ENCODE measurements at places on chromosomes 12 and 14.
A peak's percentile ranks its signal among the peaks of the same experiment; 100 is the strongest.

DNA sequence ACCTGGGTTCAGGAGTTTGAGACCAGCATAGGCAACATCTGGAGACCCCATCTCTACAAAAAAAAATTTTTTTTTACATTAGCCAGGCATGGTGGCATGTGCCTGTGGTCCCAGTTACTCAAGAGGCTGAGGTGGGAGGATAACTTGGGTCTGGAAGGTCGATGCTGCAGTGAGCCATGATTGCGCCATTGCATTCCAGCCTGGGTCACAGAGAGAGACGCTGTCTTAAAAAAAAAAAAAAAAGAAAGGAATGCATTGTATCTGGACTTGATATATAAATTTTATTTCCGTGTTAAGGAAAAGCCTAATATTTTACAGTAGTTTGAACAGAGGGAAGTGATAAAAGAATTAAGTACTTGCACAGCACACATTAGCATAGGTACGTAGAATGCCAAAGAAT is 97.2 kb downstream of the ZC3H14 start:
- no peak for DNase-seq

- DNase-seq: no peak
Observed at GRCh38 chr14:32375663-32376062, 46.6 kb downstream of the AKAP6 start.

DNA sequence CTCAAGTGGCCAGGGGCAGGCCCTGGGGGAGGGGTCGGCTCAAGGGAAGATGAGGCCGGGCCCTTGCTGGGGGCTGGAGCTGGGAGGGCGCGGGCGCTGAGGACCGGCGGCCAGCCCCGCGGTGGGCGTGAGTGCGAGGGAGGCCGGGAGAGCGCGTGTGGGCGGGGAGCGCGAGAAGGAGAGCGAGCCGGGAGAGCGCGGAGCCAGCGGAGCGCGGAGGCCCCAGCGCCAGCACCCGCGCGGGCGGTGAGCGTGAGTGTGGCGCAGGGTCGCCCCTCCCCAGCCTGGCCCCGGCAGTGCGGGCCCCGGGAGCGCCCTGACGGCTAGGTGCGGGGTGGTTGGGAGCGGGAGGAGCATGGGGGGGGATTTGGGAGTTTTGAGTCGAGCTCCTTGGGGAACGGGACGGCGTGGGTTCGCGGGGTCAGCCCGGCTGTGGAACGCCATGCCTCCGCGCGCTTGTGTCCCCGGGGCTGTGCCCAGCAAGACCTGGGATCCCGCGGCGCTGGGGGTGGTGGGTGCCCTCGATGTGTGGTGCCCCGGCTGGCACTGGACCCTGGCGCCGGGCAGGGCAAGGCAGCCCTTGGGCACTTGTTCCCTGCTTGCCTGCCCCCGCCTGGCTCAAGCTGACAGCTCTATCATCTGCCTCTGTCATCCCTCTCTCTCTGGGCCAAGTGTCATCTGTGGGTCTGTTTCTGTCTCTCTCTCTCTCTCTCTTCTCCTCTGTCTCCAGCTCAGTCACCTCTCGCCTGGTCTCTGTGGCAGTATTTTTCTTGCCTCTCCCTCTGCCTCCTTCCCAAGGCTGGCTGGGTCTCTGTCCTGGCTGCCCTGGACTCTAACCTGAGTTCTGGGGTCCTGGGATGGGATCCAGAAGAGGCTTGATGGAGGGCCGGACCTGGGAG is at the start of gene LBHD2:
TSS of gene LBHD2 (plus strand) at position 190 of the 899 bp plus-strand sequence. CDS start 1,803 bp downstream, outside the sequence.
- DNase-seq: no peak

DNA sequence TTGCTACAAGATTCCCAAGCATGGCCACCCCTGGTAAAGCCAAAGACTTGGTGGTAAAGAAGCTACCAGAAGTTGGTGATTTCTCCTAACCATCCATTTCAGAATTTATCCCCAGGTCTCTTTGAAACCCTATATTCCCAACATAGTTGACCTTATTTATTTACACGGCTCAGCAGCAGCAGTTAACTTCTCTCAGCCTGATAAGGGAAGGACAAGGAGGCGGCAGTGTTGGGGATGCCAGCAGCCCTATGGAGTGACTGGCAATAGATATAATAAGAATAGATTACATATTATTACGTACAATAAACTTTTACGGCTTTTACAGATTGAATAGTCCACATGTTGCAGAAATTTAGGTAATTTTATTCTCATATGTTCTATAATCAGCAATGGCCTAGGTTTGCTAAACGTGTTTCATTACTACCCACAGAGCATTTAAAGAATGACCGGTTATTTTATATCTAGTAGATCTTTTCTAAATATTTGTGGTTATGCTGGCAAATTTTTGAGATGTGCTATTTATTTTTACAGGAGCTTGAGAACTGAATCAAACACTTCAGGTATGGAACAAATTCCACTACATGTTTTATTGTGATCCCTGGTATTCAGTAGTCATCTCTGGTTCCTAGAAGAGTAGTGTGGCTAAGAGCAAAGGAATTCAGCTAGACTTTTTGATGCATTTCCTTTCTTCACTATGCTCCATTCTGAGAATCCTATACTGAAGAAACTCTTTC is 19.8 kb upstream of the PALS1 start:
- no peak for DNase-seq

- no peak for DNase-seq
Observed at GRCh38 chr14:88667555-88668273, 104.9 kb downstream of the ZC3H14 start.

- no peak for DNase-seq
Observed at GRCh38 chr14:104852280-104852663, 12.8 kb upstream of the CEP170B start.

DNA sequence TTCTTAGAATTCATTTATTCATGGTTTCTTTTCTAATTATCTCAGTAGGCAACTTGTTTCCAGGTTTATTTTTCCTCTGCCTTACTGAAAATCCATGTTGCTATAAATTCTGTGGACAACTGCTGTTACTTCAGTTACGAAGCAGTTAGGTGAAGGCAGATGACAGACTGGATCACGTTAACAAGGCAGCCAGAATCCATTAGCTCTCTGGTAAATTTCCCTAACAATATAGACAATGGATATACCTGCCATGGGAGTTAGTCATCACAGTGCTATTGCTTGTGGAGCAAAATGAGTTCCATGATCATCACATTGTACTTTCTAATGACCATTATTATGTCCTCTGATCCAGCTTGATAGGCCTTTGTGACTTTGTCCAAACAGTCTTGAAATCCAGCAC is 291.5 kb downstream of the NELL2 start:
- no peak for DNase-seq

DNA sequence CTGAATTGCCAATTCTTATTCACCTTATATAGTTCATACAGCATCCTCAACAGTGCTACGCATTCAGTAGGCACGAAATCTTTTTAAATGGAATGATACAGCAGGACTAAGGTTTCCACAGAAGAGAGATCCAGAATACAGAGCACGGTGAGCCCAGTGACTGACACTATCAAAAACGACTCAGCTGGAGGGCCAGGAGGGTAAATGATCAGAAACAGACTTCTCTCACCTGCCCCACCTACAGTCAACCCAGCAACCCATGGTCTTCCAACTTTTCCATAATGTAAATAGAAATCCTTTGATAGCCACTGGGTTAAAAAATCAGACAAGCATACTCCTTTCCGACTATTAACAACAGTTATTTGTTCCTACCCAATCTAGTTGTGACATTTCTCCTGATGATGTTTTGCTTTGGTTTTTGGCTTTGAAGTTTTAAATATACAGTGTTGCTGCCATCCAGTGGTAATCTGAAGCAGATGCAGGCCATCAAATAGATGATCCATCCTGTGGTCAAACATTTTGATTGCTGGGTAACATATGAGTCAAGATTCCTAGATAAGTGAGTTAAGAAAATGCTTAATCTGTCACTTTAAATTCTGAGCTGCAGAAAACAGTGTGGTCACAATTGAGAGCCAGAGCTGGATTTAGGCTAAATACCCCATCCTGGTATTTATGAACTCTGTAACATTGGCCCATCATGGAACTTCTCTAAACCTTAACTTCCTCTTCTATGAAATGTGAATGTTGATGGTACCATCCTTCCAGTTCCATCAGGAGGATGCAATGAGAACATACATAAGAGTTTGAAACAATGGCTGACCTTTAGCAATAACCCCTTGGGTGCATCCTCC is 42.0 kb downstream of the GPHB5 start:
- no peak for DNase-seq

GRCh38 chr12:54330442-54330841 is 5.5 kb downstream of the COPZ1 start:
- DNase-seq: no peak

- DNase-seq: no peak
Observed at GRCh38 chr14:87971010-87971409, 22.0 kb downstream of the GALC start.

DNA sequence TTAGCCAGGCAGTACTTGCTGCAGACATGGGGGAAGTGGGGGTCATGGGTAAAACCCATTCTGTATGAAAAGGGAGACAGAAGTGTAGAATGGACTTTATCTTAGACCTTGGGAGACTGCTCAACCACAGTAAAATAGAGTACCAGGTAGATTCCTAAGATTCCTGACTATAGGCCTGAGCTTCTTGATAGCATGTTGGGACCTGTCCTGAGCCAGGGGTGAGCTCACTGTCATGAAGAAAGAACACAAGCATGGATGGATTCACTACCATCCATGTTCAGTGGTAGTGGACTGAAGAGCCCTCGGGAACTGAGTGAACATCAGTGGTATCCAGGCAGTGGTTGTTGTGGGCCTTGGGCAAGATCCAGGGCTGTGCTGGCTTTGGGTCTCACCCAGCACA is 1003.8 kb downstream of the TMTC2 start:
- no peak for DNase-seq

GRCh38 chr14:21093018-21093417 is 5.4 kb downstream of the ZNF219 start:
- peak; percentile 17 for DNase-seq

- no peak for DNase-seq
Observed at GRCh38 chr14:55272922-55273321, 1.7 kb downstream of the FBXO34 start.

DNA sequence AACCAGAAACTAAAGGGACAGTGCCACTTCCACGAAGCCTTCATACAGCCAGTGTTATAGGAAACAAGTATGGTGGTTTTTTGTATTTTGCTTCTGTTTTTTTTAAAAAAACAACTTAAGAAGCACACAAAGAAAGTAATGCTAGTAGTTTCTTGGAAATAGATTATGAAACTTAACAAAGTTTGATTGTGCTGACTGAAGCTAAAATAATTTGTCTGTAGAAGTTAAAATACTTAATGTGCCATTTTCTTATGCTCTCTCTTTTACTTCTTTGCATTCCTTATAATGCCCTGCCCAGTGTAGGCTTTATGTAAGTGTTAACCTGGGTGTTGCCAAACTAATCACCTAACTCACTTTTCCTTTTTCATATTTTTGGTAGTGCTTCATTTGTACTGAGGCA is 16.4 kb downstream of the HCFC2 start:
- no peak for DNase-seq

DNA sequence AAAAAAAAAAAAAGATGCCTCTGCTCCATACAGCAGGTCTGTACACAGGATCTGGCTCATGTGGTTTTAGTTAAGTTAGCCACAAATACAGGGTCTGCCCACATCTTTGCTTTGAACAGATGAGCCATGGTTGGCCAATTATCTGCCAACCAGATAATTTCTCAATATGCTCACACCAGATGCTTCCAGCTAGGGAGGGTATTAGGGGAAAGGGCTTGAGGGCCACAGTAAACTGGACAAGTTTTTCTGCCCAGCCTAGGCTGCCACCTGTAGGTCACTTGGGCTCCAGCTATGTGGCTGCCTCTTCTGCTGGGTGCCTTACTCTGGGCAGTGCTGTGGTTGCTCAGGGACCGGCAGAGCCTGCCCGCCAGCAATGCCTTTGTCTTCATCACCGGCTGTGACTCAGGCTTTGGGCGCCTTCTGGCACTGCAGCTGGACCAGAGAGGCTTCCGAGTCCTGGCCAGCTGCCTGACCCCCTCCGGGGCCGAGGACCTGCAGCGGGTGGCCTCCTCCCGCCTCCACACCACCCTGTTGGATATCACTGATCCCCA is 776 bp downstream of the RDH5 start:
- DNase-seq: peak; percentile 63
